ENCODE measurements at places on chromosomes 3 and 15.

GRCh38 chr3:50630394-50630793 is 13.4 kb downstream of the MAPKAPK3 start:
- no peak for DNase-seq

- no peak for DNase-seq
Observed at GRCh38 chr15:92142242-92143232, 251.1 kb upstream of the ST8SIA2 start.

DNA sequence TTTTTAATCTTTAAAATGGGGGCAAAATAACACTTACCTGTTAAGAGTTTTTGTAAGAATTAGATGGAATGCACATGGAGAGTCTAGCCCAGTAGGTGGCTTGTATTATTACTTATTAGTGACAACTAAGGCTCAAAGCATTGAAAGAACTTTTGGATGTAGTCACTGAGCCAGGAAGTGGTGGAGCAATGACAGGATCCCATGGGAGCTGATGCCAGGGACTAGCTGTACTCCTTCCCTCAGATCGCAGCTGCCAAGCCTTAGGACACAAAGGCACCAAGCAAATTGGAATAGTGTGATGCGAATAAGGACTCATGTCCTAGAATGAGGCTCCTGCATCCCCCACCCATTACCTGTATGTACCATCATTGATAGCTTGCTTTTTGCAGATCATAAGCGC is 370.4 kb upstream of the RGMA start:
- no peak for DNase-seq

- DNase-seq, result no peak
Observed at GRCh38 chr3:43867436-43868072, 176.8 kb downstream of the ABHD5 start.

- no peak for DNase-seq
Observed at GRCh38 chr3:183529717-183530116, 25.8 kb downstream of the KLHL6 start.

GRCh38 chr3:46946856-46947545 is 29.5 kb downstream of the CCDC12 start:
- peak; percentile 71 for DNase-seq

DNA sequence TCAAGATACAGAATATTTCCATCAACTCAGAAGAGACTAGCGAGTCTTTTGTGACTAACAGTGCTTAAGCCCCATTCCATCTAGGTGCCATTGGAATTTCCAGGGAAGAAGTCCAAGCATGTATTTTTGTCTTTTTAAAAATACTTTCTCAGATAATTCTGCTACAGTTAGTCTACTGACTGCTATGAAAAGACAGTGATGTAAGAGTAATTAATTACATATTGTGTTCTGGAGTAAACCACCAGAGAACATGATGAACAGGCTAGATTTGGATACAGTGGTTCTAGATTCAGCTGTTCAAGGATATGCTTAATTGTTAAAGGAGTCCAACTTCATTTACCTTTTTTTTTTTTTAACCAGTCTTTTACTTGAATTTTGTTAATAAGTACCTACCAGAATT is 34.8 kb upstream of the PAK6 start:
- no peak for DNase-seq

DNA sequence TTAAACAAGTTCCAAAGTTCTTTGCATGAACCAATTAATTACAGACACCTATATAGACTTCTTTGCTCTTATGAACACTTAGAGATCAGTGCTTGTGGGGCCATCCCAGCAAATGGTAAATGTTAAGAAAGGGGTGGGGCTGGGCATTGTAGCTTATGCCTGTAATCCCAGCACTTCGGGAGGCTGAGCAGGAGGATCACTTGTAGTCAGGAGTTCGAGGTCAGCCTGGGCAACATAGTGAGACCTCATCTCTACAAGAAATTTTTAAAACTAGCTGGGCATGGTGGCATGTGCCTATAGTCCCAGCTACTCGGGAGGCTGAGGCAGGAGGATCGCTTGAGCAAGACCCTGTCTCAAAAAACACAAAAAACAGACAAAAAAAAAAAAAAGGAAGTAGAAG is 19.4 kb upstream of the STARD5 start:
- DNase-seq, result no peak

- no peak for DNase-seq
Observed at GRCh38 chr3:188854772-188855149, 317.0 kb upstream of the TPRG1 start.

GRCh38 chr3:55178336-55178735 is 250.5 kb upstream of the LRTM1 start:
- DNase-seq, result no peak

DNA sequence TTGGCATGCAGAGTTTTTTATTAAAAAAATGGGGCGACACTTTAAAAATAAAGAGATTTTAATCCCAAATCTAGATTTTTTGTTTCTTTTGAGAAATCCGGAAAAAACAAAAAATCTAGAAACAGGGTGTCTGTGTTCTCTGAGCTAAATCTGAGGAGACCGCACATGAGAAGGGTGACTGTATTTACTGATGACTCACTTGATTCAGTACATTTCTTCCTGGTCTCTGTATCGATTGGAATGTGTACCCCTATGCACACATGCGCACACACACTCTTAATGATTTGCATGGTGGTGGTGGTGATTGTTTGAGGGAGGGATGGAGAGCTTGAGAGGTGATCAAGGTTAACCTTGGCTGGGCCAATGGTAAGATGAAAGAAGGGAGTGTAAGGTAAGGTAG is 443.1 kb upstream of the THRB start:
- no peak for DNase-seq

- DNase-seq, result no peak
Observed at GRCh38 chr3:125383744-125384143, 8.6 kb upstream of the ZNF148 start.

DNA sequence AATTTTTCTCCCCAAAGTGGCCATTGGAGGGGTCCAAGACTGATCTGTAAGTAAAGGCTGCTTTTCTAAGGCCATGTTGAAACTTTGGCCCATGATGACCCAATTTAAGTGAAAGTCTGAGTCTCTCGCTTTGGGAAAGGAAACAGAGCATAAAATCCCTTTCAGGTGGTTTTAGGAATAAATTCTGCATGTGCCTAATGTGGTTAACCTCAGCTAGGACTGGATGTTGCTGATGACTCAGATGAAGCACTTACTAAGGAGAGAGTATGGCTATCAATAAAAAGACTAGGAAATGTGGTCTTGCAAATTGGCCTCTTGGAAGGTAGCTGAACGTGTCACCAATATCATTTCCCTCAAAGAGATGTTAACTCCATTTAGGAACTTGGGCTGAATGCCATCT is 458.5 kb downstream of the AGBL1 start:
- no peak for DNase-seq

All from effector memory CD8-positive, alpha-beta T cell (primary cell).